RWPE1 (cell line): ENCODE measurements at places on chromosomes 13 and 19.

GRCh38 chr13:72317346-72318109 is 409.9 kb downstream of the MZT1 start:
- no peak for DNase-seq

- no peak for DNase-seq
Observed at GRCh38 chr19:33462112-33462791, 59.3 kb downstream of the PEPD start.

GRCh38 chr19:5038631-5039271 is 69.8 kb downstream of the KDM4B start:
- no peak for DNase-seq

DNA sequence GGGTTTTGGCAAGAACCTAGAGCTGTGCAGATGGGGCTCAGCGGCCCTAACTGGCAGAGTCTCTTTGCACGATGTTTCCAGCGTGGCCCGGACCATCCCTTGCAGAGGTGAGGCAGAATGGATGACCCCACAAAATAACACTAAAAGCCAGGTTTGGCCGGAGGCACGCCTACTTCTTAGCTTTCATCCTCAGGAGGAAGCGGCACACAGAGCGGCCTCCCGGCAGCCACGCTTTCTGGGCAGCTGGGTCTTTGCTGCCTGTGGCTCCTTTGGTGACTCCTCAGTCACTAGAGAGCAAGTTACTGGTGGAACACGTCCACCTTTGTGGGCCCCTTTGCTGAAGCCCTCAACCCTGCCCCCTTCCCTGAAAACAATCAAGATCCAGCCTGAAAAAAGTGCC is 25.2 kb downstream of the TEX29 start:
- no peak for DNase-seq

DNA sequence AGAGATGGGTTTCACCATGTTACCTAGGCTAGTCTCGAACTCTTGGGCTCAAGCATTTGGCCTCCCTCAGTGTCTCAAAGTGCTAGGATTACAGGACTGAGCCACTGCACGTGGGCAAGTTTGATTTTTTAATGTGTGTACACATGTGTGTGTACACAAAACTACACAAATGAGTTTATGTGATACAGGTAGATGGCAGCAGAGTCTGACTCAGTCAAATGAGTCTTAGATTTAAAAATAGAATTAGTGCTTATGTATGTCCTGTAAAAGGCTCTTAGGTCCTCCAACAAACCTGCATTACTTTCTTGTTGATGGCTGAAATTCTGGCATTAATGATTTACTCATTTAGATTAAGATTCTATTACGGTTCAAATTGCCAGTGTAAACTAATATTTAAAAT is 293.7 kb downstream of the PCDH17 start:
- no peak for DNase-seq
